Liver (tissue), 10 donors: ENCODE measurements at places on chromosomes 2 and 18. TPM values are rescaled to one million over a fixed set of nuclear protein-coding genes. Genes with fewer than 3 reads are reported as not detected.

DNA sequence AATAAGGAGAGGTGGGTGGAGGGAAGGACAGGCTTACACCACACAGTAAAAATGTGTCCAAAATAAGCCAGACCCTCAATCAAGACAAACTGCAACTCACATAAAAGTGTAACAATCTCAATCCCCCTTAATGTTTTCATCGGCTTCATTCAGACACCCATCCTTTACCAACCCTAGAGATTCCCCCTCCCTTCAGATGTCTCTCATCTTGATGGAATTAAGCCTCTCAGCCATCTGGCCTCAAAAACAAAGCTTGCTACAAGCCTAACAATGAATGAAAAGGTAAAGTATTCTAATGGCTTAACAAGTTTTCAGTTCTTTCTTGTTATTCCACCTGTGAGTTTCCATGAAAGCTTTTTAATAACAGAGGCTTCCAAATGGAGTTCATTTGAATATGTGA, 5.2 kb downstream of the RTTN start:
- DNase-seq: no peak

GRCh38 chr2:32963941-32964340, 17.2 kb downstream of the LTBP1 start:
- no peak for DNase-seq

Gene MEMO1
- 26.0 TPM for total RNA-seq

Gene DSC2
- total RNA-seq: 10.9 TPM
